OCI-LY7 (cell line): ENCODE measurements at places on chromosomes 4 and X. TPM values are rescaled to one million over a fixed set of nuclear protein-coding genes. Genes with fewer than 3 reads are reported as not detected.

SATL1 gene
- total RNA-seq, result 0.17 TPM in 1 of 2 replicates, not detected in the other

NOX1 gene
- total RNA-seq, result not detected in 2 replicates

SMIM14 gene
- total RNA-seq, result 1.1 and 1.8 TPM in 2 replicates

SLC34A2 gene
- total RNA-seq, result not detected in 2 replicates

SPRY1 gene
- total RNA-seq, result 0.13 and 0.39 TPM in 2 replicates

BST1 gene
- 0.21 TPM in 1 of 2 replicates, not detected in the other for total RNA-seq
